Stimulated activated CD4-positive, alpha-beta T cell treated with anti-CD3 and anti-CD28 coated beads, Interleukin-2, amount 100 ng/mL, for 24 hours (primary cell): ENCODE measurements at places on chromosomes 5 and 9.
A peak's percentile ranks its signal among the peaks of the same experiment; 100 is the strongest.

- DNase-seq, result no peak
Observed at GRCh38 chr5:38290028-38290653, 31.8 kb downstream of the EGFLAM start.

DNA sequence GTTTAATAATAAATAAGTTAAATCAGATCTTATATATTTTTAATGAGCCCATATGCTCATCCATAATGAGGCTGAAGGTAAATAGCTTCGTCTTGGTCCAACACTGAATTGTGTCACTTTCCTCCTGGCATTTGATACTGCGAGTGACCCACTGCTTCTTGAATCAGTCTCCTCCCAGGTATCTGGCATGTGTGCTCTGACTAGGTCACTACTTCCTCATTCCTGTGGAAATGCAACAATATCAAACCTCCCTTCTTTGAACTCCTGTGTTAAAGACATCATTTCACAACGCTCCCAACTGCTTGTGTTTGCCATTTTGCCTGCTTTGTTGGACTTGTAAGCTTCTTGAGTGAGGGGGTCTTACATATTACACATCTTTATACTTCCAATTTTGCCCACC, 157.7 kb downstream of the SLC24A2 start:
- no peak for DNase-seq

GRCh38 chr5:140391312-140391711, 10.3 kb upstream of the ANKHD1 start:
- DNase-seq, result no peak

GRCh38 chr5:140671472-140672125, 1.8 kb downstream of the DND1 start:
- no peak for DNase-seq

GRCh38 chr9:129952337-129952736, 90.7 kb downstream of the FNBP1 start:
- DNase-seq, result no peak

GRCh38 chr9:90801241-90801972, at the start of gene SYK:
Gene SYK (plus strand): TSS chr9:90801819. CDS start chr9:90843899, 42,080 bp downstream.
- peak; percentile 20 for DNase-seq

DNA sequence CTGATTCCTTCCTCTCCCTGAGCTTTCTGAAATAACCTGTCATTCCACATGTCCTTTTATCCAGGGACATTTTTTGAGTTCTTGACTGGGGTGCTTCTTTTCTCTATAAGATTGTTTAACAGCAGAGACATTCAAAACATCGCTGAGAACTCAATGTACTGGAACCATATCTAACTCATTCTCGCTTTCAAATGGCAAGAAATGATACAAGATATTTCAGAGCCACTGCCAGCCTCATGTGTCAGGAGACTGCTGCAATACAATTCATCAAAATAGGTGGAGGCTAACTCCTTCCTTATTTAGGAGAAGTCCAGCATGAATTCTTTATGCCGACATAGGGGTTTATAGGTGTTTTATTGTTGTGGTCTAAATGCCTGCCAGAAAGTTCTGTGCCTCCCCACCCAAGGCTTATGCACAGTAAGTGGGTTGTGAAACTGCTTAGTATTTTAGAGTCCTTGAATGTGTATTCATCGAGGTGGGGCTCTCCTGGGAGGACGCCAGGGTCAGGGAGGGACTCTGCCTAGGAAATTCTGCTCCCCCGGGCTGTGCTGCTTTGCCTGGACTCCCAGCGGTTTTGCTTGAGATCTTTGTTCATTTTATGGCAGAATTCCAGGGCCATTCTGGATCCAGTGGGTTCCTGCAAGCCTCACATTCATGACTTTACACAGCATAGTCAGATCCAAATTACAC, 53.9 kb downstream of the ZNF474 start:
- DNase-seq, result no peak
